ENCODE measurements at places on chromosomes 11 and 22. TPM values are rescaled to one million over a fixed set of nuclear protein-coding genes. Genes with fewer than 3 reads are reported as not detected.

GRCh38 chr11:84854498-84854880, 772.7 kb downstream of the DLG2 start:
- DNase-seq, result no peak

DNA sequence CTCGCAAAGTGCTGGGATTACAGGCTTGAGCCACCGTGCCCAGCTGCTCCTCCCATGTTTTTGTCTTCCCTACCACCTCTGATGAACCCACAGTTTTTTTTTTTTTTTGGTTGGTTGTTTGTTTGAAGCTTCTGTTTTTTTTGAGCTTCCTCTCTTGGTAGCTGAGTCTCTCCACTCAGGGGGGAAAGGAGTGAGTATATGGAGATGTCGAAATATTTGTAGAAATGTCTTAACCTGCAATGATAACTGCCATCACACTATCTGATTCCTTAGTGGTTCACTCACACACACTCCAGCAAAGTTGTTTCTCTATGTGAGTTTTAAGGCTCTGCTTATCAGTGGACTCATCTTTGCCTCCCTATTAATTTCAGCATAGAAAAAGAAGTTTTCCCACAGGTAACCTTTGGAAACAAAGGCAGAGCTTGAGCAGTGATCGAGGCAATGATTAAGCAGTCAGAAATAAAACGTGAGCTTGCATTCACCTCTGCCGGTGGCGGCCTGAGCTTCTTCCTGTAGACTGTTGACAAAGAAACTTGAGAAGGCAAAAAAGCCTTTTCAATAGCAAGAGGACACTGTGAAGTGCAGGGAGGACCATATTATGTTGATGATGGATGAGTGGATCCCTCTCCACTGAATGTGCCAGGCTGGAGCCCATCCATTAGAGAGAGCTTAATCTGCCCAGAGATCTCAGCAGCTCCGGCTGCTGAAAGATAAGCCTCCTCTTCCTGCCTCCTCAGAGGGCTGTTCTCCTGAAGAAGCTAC, 29.0 kb upstream of the RASSF10 start:
- DNase-seq, result no peak

- DNase-seq, result no peak
Observed at GRCh38 chr11:12524865-12525264, 147.5 kb downstream of the PARVA start.

- DNase-seq, result no peak
Observed at GRCh38 chr22:26448334-26448733, 19.3 kb downstream of the ASPHD2 start.

Gene RCE1
- total RNA-seq, result 23.6 TPM

Data from vagina (tissue), 2 donors.